ENCODE measurements at places on chromosomes 7 and 10.

- no peak for DNase-seq
Observed at GRCh38 chr7:98322331-98323270, 41.1 kb downstream of the BRI3 start.

DNA sequence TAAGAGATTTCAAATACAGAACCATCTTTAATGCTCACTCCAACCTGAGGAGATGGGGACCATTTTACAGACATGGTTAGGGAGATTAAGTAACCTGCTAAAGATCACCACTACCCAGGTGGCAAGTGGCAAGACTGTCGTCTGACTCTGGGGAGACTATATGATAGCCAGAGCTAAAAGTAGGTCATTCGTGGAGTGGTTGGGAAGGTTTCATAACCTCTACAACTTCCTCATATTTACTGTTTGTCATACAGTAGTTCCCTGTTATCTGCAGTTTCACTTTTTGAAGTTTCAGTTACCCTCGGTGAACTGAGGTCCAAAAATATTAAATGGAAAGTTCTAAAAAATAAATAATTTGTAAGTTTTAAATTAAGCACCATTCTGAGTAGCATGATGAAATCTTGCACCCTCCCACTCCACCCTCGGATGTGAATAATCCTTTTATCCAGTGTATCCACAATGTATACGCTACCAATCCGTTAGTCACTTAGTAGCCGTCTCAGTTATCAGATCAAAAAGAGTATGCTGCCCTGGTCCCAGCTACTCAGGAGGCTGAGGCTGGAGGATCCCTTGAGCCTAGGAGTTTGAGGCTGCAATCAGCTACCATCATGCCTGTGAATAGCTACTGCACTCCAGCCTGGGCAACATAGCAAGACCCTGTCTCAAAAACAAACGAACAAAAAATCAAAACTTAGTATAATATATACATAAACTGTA, 14.9 kb upstream of the LGI1 start:
- no peak for DNase-seq

DNA sequence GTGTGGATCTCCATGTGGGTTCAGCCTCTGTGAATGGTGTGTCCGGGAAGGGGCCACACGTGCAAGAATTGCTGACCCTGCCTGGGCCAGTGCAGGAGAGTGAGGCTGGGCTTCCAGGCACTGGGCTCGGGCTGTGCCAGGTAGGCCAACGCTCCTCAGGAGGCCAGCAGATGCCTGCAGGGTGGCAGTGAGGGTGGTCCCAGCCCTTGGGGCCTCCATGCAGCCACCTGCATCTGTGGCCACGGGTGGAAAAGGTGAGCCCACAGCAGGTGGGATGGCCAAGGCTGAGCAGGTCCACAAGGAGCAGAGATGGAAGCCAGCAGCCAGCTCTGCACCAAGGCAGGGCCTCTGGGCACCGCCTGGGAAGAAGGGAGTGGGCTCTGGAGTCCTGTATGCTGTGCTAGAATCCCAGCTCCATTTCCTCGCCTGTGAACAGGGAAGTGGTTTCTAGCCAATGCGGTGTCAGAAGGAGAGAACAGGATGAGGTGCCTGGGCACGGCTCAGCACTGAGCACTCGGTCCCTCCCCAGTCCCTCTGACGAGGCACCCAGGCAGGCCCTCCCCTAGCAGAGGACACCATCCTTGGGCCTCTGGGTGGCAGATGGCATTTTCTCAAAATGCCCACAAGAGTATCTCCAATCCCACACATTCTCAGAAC, 31.1 kb upstream of the RET start:
- no peak for DNase-seq

DNA sequence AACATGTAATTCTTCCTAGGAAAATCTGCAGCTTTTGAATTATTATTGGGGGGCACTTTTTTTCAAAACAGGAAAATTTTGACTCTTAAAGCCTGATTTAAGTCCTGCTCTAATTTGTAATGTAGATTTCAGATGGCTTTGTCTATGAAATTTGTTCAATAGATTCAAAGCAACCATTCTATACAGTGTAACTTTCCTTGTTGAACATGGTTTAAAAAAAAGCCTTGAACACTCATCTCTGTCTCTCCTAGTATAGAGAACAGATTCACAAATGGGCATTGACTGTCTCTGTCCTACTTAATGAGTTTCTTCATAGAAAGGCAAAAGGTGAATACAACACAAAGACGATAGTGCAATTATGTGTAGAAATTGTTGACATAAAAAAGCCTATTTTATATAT, 269.4 kb upstream of the ETV1 start:
- no peak for DNase-seq

DNA sequence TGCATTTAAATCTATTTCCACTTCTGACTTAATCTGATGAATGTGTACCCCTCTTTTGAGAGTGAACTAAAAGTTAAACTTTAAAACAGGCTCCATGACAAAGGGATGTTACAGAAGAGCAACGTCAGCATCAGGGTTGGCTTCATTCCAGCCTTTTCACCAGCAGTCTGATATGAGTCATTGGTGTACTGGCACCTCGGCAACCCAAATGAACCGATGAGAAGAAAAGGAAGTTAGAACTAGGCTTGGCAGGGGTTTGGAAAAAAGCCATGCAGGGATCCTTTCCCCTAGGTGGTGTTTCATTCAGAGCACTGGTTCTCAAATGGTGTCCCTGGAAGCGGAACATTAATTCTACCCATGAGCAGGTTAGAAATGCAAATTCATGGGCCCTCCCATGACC, 53.6 kb downstream of the SEC61G start:
- DNase-seq, result no peak

- no peak for DNase-seq
Observed at GRCh38 chr7:10802526-10802925, 171.1 kb upstream of the PHF14 start.

- peak; percentile 9 for DNase-seq
Observed at GRCh38 chr10:6755781-6756460, 175.8 kb upstream of the PRKCQ start.

DNA sequence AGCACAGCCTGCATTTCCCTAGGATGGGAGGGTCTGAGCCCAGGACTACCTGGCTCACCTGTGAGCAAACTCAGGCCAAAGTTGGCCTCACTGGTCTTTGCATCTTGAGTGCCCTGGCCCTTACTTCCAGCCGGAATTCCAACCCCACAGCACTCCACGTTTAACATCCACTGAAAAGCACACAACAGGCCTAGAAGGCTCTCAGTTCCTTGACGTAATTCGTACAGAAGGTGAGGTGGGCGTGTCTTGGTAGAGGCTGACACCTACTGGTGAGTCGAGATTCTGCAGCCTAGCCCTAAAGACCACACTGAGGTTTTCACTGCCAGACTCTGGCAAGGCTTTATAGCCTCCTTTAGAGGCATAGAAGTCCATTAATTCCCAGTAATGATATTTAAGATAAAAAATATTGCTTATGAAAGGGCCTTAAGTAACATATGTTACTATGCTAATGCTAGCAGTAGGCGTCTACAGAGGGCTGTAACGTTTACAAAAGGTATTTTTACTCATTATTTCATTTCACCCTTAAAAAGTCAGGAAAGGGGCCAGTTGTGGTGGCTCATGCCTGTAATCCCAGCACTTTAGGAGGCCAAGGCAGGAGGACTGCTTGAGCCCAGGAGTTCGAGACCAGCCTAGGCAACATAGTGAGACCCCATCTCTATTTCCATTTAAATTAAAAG, 95.8 kb downstream of the HIP1 start:
- peak; percentile 84 for DNase-seq

GRCh38 chr10:34290412-34291081, 524.5 kb downstream of the PARD3 start:
- no peak for DNase-seq

DNA sequence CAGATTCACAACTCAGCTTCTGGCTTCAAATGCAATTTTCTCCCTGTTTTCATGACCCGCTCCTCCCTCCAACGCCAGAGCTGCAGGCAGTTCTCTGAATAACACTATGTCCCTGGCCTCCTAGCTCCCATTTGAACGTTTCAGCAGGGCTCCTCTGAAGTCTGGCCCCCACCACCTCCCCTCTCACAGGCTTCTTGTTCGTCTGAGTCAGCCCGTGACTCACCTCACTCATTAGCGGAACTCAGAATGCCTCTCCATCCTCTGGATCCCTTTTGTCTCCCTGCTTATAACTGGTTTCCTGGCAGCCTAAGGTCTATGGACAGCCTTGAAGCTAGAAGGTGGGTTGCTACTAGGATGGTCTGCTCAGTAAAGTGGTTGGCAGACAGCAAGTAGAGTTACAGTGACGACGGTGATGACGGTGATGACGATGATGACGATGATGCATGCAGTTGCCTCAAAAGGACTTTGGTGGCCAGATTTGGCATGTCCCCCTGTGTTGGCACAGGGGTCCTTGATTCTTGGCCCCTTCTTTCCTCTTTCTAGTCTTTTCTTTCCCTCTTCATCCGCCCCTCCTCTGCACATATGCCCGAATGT, 83.3 kb upstream of the MKLN1 start:
- no peak for DNase-seq

DNA sequence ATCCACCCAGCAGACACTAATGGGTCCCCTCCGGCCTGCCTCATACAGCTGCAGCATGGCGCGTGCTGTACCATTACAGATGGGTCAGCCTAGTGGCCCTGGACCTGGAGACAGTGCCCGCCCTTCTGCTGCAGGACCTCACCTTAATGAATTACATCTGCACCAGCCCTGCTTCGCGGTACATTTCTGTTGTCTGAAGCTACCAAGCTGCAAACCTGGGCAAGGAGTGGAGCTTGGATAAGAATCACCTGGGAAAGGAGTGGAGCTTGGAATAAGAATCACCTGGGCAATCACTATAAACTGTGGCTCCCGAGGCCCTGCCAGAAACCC, 33.0 kb upstream of the EN2 start:
- no peak for DNase-seq

DNA sequence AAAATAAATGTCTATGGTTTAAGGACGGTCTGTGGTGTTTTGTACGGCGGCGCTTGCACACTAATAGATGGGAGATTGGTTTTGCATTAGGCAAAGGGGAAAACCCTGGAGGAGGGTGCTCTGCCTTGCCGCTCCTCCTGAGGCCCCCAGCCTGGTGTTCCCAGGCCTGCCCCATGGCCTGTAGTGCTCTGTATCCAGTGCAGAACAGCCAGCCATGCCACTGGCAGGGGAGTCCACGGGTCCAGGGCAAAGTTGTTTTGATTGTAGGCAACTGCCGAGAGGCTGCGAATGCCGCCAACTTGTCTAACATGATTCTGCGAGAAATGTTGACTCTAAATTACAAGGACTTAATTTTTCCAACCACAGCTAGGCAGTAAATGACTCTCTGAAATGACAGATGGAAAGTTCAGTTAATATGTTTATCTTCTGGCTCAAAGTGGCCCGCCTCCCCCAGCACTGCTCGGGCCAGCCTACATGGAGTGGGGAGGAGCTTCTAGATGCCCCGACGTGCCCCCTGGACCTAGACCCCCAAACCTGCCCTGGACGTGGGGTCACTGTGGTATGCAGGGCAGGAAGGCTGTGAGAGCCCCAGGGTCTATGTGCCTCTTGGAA, 104.6 kb upstream of the GDF10 start:
- no peak for DNase-seq

DNA sequence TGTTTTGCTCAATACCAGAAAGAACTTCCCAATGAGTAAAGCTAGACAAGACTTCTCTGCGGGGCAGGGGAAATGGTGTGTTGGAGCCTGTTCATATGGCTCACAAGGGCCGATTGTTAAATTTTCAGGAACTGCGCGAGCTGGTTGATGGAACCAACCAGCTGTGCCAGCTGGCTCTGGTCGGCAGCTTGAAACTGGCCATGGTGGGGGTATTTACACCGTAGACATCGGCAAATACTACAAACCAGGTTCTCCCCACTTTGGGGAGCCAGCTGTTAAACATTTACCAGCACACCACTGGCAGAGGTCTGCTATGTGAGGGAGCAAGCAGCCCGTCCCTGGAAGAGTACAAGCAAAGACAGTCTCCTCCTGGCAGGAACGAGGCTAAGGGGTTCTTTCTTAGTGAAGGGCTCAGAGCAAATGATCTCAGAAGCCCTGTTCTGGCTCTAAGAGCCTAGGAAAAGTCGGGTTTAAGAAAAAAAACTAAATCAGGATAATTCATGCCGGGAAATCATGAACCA, 8.8 kb upstream of the ZMIZ1 start:
- DNase-seq, result no peak

DNA sequence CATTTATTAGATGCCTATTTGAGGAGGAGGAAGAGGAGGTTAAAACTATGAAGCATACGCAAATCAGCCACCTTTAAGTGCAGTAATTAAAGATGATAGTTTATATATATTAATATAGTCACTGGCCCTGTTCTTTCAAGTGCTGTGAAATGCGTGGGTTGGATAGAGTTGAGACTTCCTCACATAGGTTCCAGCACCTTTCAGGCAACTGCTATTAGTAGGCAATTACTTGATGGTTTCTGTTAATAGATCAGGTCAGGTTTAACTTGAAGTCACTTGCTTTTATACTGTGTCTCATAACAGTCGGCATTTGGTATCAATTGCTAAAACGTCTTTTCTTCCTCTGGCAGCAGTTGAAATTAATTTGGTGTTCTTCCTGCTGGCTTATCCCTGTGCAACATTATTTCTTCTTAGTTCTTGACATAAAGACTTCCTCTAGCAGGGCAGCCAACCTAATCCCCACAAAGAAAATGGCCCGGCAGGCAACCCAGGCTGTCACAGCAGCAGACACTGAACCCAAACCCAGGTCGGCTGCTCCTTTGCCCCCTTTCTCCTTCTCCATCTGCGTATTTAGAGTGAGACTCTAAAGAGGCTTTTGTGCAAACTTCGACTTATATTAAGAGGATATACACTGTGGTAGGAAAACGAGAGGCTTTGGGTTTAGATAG, 35.3 kb upstream of the BET1 start:
- DNase-seq, result no peak

DNA sequence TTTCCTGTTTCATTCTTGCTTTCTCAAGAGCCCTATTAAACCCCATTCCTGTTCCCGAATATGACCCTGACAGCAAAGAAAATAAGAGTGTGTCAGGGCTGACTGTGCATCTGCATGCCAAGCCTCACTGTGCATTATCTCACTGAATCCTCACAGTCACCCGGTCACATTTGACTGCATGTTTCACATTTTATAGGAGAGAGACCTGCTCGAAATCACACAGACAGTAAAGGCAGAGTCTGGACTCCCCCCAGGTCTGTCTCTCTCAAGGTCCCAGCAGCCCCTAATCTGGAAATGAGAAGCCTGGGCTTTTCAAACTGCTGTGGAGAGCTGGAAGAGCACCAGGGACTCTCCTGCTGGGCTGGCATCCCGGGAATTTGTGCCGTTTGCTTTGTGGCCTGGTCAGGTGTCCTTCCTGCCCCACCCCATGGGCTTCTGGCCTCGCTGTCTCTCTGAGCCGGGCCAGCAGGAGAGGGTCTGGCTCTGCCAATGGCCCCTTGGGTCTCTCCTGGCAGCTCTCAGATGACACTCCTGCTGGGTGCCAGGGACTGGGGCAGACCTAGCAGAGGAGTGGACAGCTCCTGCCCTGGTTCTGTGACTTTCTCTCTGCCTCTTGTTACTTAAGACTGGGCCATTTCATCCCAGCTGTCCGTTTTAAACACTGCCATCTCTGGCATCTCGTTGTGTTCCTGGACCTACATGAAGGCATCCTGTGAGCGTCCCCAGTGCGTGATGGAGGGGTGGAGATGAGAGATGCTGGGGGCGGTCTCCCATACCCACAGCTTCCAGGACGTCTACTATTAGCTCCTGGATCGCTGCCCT, 173.6 kb downstream of the ARHGAP12 start:
- no peak for DNase-seq

All from GM20000 (cell line).